ENCODE measurements at places on chromosomes 11 and 22.
A peak's percentile ranks its signal among the peaks of the same experiment; 100 is the strongest.

DNA sequence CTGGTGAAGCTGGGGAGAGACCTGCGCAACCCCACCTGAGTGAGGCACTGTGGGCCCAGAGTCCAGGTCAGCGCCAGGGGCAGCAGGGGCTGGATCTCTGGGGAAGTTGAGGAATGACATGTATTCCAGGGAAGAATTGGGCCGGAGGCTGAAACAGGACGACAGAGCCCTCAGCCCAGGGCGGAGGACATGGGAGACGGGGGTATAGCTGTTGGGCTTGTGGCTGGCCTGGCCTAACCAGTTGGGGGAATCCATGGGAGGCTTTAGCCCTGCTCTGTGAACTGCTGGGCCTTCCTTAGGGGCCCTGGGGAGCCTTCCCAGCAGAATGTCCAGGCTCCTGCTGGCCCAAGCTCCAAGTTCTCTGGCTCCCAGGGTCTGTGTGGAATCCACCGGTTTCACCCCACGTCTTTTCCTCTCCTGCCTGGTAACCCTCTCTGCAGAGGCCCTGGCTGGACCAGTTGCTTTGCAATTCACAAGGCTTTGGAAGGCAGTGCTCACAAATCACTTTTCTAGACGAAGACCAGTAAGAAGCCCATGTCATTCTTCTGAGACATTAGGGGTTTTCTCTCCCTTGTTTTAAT lies 50.4 kb upstream of the KCNQ1OT1 start:
- DNase-seq = no peak

GRCh38 chr22:39728236-39728860 lies 157.8 kb downstream of the CACNA1I start:
- DNase-seq = no peak

DNA sequence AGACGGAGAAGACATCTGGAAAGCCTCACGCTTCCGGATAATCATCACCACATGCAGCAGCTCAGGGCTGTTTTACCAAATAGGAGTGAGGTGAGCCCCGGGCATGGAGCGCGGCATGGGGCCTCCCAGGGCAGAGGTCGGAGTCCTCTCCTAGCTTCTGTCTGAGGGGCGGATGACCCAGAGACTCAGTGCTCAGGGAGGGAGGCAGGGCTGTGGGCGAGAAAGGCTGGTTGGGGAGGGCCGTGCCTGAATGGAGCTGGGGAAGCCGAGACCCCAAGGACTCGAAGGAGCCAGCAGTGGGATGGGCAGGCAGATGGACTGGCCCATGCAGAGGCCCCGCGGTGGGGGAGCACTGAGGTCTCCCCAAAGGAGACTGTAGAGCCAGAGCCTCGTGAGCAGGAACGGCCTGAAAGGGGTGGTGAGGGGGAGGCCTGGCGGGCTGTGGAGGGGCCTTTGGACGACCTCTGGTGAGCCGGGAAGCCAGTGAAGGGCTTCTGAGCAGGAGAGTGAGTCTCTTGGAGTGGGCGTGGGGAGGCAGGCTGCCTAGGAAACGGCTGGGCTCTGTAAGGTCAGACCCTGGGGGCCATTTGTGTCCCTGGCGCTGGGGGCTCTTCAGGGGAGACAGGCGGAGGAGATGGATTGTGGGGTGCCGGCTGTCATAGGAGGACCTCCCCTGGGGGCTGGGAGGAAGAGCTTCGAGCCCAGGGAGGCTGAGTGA lies 24.7 kb upstream of the PANX2 start:
- no peak for DNase-seq

DNA sequence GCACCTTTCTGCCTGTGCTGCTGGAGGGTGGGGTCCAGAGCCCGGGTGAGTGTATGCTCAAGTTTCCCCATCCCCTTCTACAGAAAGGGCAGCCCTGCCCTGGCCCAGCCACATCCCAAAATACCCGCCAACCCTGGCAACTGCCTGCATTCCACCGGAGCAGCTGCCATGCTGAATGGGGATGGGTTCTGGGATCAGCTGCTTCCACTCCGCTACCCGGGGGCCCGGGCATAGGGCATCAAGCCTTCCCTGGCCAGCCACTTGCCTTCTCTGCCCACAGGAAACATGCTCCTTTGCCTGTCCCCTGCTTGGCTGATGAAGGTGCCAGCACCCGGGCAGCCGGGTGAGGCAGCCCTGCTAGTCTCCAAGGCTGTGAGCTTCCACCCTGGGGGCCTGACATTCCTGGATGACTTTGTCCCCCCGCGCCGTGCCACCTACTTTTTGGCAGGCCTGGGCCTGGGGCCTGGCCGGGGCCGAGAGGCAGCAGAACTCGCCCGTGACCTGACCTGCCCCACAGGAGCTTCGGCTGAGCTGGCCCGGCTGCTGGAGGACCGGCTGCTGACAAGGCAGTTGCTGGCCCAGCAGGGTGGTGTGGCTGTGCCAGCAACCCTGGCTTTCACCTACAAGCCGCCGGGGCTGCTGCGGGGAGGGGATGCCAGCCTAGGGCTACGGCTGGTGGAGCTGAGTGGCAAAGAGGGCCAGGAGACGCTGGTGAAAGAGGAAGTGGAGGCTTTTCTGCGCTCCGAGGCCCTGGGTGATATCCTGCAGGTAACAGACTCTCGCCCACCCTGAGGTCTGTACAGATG lies 3.2 kb downstream of the CARNS1 start:
- DNase-seq = no peak

GRCh38 chr11:6486256-6486655 lies 5.0 kb downstream of the TIMM10B start:
- no peak for DNase-seq

DNA sequence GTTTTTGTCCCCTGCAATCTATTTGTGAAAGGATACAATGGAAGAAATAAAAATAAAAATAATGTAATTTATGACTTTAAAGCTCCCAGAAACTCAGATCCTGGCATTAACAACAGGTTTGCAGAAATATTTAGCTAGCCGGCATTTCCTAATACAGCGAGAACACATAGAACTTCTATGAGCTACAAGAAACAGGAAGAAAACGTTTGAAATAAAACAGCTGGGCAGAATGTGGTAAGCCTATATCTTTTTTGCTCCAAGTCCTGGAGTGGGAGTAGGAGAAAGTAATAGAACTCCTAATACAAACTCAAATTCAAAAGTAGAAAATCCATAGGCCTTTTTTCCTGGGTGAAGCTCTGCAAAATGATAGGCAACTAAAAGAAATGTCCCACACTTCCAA lies 29.6 kb upstream of the FIBIN start:
- DNase-seq = no peak

- no peak for DNase-seq
These were observed 17.4 kb downstream of the LARGE2 start for GRCh38 chr11:45939836-45940235.

DNA sequence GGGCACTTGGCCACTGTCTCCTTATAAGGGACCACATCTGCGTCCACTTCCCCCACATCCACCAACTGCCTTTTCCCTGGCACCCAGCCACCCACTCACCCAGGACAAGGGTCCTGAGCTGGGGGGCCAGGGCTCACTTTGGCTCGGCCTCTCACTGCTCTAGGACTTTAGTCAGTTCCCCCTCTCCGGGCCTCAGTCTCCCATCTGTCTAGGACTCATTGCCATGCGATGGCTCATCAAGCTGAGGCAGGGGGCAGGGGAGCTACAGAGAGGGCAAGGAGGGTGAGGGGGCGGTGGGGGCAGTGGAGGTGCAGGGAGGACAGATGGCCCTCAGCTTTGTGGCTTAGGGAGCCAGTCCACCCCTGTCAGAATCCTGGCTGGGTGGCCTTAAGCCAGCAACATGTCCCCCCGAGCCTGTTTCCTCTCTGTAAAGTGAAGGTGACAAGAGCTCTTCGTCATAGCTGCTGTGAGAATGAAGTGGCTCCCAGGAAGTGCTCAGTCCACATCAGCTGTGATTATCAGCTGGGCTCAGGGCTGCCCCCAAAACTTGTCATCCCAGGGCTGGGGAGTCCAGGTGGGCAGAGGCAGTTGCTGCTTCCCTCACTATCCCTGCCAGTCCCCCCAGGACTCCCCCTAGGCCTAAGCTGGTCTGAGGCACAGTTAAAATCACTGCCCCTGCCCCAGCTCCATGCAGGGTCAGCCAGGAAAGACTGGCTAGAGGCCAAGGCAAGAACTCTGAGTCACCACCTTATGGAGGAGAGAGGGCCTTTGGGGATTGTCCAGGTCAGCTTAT lies 14.9 kb downstream of the RAC2 start:
- no peak for DNase-seq

DNA sequence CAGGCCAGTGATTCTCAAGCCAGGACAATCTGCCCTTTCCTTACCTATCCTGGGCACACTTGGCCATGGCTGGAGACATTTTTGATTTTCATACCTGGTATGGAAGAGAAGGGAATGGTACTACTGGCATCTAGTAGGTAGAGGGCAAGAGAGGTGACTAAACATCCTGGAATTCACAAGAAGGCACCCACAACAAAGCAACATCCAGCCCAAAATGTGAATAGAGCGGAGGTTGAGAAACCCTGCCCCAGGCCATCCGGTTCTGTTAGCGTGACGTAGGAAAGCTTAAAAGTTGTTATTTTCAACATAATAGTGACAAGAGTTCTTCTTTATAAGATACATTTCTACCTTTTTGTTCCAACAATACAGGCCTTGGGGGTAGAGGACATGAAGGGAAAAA lies 114.9 kb upstream of the ALX4 start:
- DNase-seq = no peak

DNA sequence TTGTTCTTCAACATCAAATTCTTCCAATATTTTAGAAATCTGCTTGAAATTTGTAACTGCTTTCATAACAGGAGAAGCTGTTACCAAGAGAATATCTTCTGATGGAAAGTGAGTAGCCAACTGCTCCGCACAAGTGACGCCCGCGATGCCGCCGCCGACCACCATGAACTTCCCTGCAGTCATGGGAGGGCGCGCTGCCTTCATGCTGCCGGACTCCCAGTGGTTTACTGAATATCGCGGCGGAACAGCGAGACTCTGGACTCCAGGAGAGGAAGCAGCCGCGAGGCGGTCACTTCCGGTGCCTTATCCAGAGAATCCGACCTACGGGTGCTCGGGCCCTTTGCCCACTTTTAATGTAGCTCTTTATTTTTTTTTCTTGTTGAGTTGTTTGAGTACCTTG lies 190.6 kb downstream of the GUCY1A2 start:
- no peak for DNase-seq

GRCh38 chr11:134670247-134670782 lies 258.3 kb upstream of the B3GAT1 start:
- DNase-seq = no peak

DNA sequence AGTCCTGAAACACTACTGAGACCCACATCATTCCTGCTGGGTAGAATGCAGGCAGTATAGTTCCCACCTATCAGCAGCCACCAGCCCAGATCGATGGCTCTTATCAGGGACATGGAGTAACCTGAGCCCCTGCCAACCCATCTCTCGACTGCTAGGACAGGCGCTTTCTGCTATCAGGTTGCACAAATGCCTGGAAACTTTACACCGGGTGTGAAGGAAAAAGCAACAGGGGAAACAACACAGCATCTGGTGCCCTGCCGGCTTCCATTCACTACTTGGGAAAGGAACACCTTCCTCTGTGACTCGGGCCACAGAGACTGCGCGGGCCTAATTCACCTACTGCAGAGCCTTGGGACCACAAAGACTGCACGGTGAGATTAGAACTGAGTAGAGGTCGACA lies 18.5 kb downstream of the RBFOX2 start:
- no peak for DNase-seq

- DNase-seq = no peak
These were observed 19.8 kb upstream of the EHF start for GRCh38 chr11:34601085-34601444.

GRCh38 chr22:40898850-40899357 lies 37.0 kb upstream of the DNAJB7 start:
- no peak for DNase-seq

DNA sequence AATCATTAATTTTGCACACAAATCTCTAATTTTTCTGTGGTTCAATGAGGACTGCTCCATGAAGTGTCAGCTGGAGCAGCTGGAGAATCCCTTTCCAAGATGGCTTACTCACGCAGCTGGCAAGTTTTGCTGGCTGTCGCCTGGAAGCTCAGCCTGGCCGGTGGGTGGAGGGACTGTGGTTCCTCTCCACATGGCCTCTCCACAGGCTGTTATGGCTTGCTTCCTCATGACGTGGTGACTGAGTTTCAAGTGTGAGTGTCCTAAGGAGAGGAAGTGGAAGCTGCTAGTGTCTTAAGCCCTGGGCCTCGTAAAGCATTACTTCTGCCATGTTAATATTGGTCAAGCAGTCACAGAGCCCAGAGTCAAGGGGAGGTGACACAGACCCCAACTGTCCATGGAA lies 14.0 kb upstream of the NRIP3 start:
- DNase-seq = peak; percentile 30

DNA sequence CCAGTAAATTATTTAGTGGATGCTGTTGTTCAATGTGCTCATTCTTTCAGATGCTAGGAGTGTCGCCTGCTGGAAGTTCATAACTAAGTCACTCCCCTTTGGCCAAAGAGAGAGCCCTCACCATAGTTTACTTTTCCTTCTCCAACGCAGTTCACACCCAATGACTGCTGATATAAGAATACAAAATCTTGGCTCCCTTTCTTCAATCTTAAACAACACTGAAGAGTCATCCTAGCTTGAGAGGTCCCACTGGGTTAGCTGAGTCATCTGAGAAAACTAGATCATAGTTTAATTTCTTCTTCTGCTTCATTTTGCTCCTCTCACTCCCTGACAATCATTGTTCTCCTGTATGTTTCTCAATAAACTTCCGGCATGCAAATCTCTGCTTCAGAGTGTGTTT lies 5.4 kb upstream of the OR52L1 start:
- DNase-seq = no peak

GRCh38 chr22:44127356-44127755 lies 53.4 kb upstream of the PARVG start:
- no peak for DNase-seq

GRCh38 chr11:59157433-59157832 lies 14.5 kb upstream of the DTX4 start:
- DNase-seq = no peak

- DNase-seq = no peak
These were observed 165.2 kb upstream of the TBCEL start for GRCh38 chr11:120858740-120859139.

DNA sequence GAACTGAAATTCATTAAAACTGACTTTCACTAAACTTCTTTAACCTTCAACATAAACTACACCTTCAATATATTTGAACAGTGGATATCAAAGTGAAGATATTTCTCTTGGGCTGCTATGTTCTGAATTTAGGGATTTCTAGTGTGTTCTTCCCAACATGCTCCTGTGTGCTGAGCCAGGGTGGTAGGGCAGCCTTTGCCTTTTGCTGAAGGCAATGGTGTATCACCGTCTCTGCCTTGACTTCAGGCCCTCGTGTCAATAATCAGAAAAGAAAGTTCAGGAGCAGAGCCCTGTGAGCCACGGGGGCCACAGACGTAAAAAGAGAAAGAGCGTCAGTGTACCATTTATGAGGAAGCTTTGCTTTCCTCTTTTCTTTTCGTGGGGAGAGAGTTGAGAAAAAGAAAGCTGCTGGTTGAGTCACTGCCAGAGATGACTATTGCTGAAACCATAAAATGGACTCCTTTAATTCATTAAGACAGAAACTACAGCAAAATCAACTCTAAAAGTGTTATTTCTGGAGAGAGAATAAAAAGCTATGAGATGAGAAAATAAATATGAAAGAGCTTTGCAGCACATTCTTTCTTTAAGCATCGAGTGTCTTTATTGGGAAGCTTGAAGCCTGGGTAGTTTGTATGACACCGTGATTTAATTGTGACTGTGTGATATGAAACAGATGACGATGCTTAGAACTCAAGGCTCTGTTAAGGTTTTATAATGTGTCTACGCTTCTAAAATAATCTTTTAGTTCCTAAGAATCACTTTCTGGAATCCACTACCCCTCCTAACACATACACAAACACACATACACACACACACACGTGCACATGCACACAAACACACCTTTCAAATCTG lies 271.8 kb upstream of the MTNR1B start:
- DNase-seq = no peak

All from CD8-positive, alpha-beta T cell (primary cell).